ENCODE measurements at places on chromosomes 5 and 9.
A peak's percentile ranks its signal among the peaks of the same experiment; 100 is the strongest.

GRCh38 chr9:109914280-109915027 is 134.5 kb downstream of the PALM2AKAP2 start:
- H3K27me3 ChIP-seq = no peaks in the 10 kb centered on the region
- DNase-seq = no peak
- H3K4me1 ChIP-seq = peaks cover 15% of the 10 kb centered on the region
- H3K36me3 ChIP-seq = no peaks in the 10 kb centered on the region

DNA sequence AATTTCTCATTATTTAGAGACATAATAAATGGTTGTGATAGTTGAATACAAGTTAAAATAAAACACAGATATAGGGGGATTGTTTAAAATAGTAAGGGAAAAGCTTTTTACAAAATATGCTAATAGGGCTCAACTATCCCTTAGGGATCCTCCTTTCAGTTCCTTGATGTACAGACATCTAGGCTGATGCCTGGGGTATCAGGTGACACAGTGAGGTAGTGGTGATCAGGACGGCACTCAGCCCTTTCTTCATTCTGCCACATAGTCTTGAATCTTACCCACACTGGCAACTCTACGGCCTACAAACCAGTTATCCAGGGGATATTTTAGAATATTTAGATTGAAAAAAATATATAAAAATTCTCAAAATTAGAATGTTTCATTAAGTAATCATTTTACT is 12.5 kb upstream of the SLC35D2 start:
- no peak overlapping the region for H3K4me3 ChIP-seq
- H3K4me1 ChIP-seq = peaks cover 2% of the 10 kb centered on the region
- H3K27ac ChIP-seq = no peak overlapping the region
- no peaks in the 10 kb centered on the region for H3K27me3 ChIP-seq
- no peak for DNase-seq
- H3K36me3 ChIP-seq = peaks cover 10% of the 10 kb centered on the region

DNA sequence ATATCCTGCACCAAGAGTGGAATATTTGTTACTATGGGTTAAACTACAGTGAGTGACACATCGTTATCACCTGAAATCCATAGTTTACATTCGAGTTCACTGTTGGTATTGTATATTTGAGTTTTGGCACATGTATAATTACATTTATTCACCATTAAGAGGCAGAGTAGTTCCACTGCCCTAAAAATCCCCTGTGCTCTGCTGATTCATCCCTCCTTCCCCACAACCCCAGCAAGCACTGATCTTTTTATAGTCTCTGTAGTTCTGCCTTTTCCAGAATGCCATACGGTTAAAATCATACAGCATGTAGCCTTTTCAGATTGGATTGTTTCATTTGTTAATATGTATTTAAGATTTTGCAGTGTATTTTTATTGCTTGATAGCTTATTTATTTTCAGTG is 495.2 kb downstream of the DIRAS2 start:
- no peaks in the 10 kb centered on the region for H3K27me3 ChIP-seq
- no peak overlapping the region for H3K4me3 ChIP-seq
- no peak overlapping the region for H3K27ac ChIP-seq
- no peaks in the 10 kb centered on the region for H3K4me1 ChIP-seq

GRCh38 chr9:136105398-136106135 is 10.5 kb upstream of the NACC2 start:
- peaks cover 6% of the 10 kb centered on the region for H3K27me3 ChIP-seq
- peaks cover 31% of the 10 kb centered on the region for H3K4me1 ChIP-seq
- no peak overlapping the region for H3K4me3 ChIP-seq
- DNase-seq = no peak
- H3K27ac ChIP-seq = peak overlapping the region; percentile 44

- H3K27ac ChIP-seq = no peak overlapping the region
- no peaks in the 10 kb centered on the region for H3K36me3 ChIP-seq
- no peak overlapping the region for H3K4me3 ChIP-seq
These were observed 13.9 kb downstream of the TLR4 start for GRCh38 chr9:117718085-117718484.

DNA sequence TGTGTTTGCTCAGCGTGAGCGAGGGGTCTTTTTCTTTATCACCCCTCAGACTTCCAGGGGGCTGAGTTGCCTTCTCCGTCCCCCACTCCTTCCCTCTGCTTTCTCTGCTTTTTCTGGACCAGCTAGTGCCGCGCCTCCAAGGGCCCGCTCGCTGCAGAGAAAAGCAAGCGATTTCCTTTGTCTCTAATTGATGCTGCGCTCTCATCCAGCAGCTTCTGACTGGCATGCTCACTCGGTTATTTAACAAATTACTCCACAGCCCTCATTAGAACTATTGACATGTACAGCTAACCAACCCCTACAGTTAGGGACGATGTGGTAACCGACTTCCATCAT is 288.0 kb downstream of the ELAVL2 start:
- no peak for DNase-seq
- H3K4me3 ChIP-seq = no peak overlapping the region
- no peak overlapping the region for H3K27ac ChIP-seq
- no peaks in the 10 kb centered on the region for H3K36me3 ChIP-seq
- peaks cover 32% of the 10 kb centered on the region for H3K27me3 ChIP-seq
- H3K4me1 ChIP-seq = peaks cover 15% of the 10 kb centered on the region

DNA sequence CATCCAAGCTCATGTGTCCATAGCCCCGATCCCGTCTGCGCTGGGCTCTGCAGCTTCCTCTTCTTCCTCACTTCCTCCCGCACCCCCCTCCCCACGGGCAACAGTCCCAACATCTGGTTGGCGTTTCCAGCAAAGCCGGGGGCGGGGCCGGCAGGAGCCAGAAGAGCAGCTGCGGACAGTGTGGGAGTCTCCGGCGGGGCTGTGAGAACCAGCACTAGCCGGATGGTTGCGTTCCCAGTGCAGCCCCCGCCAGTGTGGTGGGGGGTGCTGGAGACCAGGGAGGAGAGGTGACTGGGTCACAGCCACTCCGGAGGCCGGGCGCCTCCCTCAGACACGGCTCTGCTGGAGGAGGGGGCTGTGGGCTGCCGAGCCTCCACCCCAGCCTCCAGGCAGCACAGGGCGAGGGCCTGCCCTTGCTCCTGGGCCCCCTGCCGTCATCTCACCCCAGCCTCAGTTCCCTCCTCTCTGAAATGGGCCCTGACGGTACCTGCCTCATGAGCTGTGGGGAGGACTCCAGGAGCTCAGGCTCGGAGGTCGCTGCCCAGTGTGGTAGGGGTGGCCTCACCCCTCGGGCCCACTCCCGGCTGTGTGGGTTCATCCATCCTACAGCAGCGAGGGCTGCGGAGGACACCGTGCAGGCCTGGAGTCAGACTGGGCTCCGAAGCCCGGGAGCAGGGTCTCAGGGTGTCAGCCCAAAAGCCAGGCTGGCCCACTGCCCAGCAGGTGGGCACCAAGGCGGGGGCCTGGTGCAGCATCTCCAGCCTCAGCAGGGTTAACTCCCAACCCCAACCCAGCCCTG is 41.5 kb upstream of the NOTCH1 start:
- no peak overlapping the region for H3K27ac ChIP-seq
- peak overlapping the region; percentile 20 for H3K4me3 ChIP-seq

DNA sequence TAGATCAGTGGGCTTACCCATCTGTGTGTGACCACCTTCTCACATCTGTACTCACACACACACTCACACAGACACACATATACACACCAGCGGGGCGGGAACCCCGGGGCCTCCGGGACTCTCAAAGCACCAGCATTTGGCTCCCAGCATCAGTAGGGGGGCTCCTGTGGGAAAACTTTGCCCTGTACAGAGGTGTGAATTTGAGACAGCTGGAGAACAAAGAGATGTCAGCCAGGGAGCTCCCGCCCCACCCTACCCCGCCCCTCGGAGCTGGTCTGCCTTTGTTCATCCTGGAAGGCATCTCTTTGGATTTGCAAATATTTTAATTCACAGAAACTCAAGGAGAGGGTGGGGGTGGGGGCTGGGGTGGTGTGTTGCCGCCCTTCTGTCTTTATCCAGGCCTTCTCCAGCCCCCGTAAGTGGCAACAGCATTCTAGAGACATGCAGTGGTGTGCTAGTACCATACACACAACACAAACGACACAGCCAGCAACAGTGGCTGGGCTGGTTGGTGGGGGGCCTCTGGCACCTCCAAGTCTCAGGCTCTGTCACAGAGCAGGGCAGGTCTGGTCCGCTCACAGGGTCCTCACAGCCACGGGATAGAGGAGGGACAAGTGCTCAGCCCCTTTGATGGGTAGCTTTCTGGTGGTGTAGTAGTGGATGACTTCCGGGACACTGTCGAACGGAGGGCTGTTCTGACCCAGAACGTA is 15.5 kb upstream of the SLC25A51 start:
- no peak for DNase-seq
- H3K4me1 ChIP-seq = peaks cover 39% of the 10 kb centered on the region
- H3K36me3 ChIP-seq = peaks cover 2% of the 10 kb centered on the region
- H3K27ac ChIP-seq = no peak overlapping the region
- no peak overlapping the region for H3K4me3 ChIP-seq
- H3K27me3 ChIP-seq = no peaks in the 10 kb centered on the region

DNA sequence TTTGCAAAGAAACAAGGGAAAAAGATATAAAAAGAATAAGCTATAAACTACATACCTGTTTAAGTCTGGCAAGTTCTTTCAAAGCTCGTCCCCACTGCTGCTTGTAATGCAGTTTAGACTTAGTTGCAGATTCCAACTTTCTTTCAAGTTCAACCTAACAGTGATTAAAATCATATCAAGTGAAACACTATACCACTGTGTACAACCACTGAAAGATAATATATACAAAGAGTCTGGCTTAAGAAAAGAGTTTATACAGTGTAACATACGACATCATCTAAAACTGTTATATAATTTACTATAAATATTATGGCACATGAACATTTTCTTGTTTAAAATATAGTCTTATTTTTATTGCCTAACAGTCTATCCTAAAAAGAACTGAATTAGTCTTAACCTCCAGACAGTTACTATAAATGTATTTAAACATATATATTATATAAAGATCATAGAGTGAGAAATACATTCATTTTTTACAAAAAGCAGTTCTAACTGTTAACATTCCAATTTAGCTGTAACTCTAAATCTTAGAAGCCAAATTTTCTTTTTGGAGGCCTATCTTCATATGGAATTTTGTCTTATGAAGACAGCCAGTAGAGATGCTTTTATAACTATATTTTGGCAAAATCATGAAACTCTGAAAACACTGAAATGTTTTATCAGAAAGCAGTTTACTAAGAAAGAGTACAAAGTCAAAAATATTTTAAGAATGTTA is 58.6 kb downstream of the CEP120 start:
- DNase-seq = no peak
- H3K4me1 ChIP-seq = peaks cover 11% of the 10 kb centered on the region
- H3K27me3 ChIP-seq = no peaks in the 10 kb centered on the region

- no peak overlapping the region for H3K27ac ChIP-seq
- H3K4me3 ChIP-seq = no peak overlapping the region
- peaks cover 48% of the 10 kb centered on the region for H3K36me3 ChIP-seq
- no peaks in the 10 kb centered on the region for H3K4me1 ChIP-seq
These were observed 38.2 kb upstream of the POMT1 start for GRCh38 chr9:131464354-131465000.

GRCh38 chr9:104247899-104248460 is 153.9 kb downstream of the SMC2 start:
- no peak overlapping the region for H3K27ac ChIP-seq
- H3K36me3 ChIP-seq = no peaks in the 10 kb centered on the region
- no peak overlapping the region for H3K4me3 ChIP-seq
- DNase-seq = no peak

GRCh38 chr9:113876151-113876992 is at the start of gene ZNF618:
TSS of gene ZNF618 (plus strand) at chr9:113876309. CDS start at chr9:113876381, 72 bp downstream.
- peak within 1 kb of the TSS; percentile 96 for H3K27ac ChIP-seq
- no peaks in the 10 kb centered on the region for H3K27me3 ChIP-seq
- no peaks in the 10 kb centered on the region for H3K36me3 ChIP-seq
- peak; percentile 34 for DNase-seq

GRCh38 chr5:107381189-107381856 is 289.4 kb downstream of the EFNA5 start:
- DNase-seq = no peak
- no peak overlapping the region for H3K27ac ChIP-seq
- peaks cover 7% of the 10 kb centered on the region for H3K4me1 ChIP-seq
- H3K36me3 ChIP-seq = peaks cover 14% of the 10 kb centered on the region
- H3K4me3 ChIP-seq = no peak overlapping the region
- H3K27me3 ChIP-seq = no peaks in the 10 kb centered on the region

- no peak overlapping the region for H3K4me3 ChIP-seq
- H3K4me1 ChIP-seq = peaks cover 58% of the 10 kb centered on the region
- no peak for DNase-seq
- peaks cover 2% of the 10 kb centered on the region for H3K36me3 ChIP-seq
- H3K27ac ChIP-seq = peak overlapping the region; percentile 54
These were observed 13.3 kb downstream of the DCANP1 start for GRCh38 chr5:135433681-135434426.

DNA sequence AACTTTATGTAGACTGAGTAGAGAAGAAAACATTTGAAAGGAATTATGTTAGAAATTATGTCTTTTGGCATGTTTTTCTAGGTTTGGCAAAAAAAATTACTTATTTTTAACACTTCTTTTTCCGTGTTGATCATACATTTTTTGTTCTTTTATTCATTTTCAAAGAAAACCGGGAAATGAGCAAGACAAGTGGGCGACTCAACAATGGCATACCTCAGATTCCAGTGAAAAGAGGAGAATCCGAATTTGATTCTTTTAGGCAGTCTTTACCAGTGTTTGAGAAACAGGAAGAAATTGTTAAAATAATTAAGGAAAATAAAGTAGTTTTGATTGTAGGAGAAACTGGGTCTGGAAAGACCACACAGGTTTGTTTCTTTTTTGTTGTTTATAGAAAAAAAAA is 12.9 kb downstream of the YTHDC2 start:
- peaks cover 19% of the 10 kb centered on the region for H3K36me3 ChIP-seq
- H3K27me3 ChIP-seq = no peaks in the 10 kb centered on the region
- no peak overlapping the region for H3K27ac ChIP-seq

DNA sequence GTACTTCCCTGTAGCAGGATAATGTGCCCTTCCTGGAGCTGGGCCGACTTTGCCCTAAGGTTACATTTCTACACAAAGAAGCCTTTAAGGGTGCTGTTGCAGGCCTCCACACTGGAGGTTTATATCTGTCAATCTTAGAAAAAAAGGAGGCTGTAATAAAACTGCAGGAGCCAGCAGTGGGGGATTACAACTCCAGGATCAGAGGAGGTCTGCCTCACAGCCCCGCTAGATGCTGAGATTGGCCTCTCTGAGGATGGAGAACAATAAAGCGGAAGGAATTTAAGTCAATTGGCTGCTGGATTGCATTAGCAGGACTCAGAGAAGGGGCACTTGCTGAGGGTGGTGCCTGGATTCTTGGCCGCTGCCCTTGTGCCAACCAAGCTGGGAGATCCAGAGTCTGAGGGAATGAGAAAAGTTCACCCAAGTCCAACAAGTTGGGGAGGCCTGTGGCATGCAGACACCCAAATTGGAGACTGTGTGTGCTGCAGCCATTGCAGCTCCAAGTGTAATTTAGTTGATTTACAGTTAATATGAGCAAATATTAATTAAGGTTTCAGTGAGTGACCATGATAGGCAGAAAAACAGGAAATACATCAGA is 99.0 kb upstream of the SSBP2 start:
- no peaks in the 10 kb centered on the region for H3K27me3 ChIP-seq
- H3K4me3 ChIP-seq = no peak overlapping the region
- no peak for DNase-seq
- peaks cover 80% of the 10 kb centered on the region for H3K4me1 ChIP-seq
- peak overlapping the region; percentile 99 for H3K27ac ChIP-seq

GRCh38 chr5:159409801-159410200 is 79.5 kb upstream of the IL12B start:
- H3K27me3 ChIP-seq = no peaks in the 10 kb centered on the region
- no peaks in the 10 kb centered on the region for H3K36me3 ChIP-seq

GRCh38 chr9:110148384-110148783 is 59.6 kb downstream of the C9orf152 start:
- H3K36me3 ChIP-seq = peaks cover 10% of the 10 kb centered on the region
- no peaks in the 10 kb centered on the region for H3K27me3 ChIP-seq
- DNase-seq = no peak
- no peaks in the 10 kb centered on the region for H3K4me1 ChIP-seq
- no peak overlapping the region for H3K4me3 ChIP-seq

All from mesothelial cell of epicardium (in vitro differentiated cells).